ENCODE measurements at places on chromosomes 3 and 15.

- peak; percentile 64 for DNase-seq
These were observed 664 bp upstream of the PIK3CA start for GRCh38 chr3:179147514-179147872.

GRCh38 chr3:173930251-173930650 is 532.7 kb downstream of the NLGN1 start:
- no peak for DNase-seq

GRCh38 chr15:79535536-79535935 is 103.4 kb downstream of the MINAR1 start:
- no peak for DNase-seq

DNA sequence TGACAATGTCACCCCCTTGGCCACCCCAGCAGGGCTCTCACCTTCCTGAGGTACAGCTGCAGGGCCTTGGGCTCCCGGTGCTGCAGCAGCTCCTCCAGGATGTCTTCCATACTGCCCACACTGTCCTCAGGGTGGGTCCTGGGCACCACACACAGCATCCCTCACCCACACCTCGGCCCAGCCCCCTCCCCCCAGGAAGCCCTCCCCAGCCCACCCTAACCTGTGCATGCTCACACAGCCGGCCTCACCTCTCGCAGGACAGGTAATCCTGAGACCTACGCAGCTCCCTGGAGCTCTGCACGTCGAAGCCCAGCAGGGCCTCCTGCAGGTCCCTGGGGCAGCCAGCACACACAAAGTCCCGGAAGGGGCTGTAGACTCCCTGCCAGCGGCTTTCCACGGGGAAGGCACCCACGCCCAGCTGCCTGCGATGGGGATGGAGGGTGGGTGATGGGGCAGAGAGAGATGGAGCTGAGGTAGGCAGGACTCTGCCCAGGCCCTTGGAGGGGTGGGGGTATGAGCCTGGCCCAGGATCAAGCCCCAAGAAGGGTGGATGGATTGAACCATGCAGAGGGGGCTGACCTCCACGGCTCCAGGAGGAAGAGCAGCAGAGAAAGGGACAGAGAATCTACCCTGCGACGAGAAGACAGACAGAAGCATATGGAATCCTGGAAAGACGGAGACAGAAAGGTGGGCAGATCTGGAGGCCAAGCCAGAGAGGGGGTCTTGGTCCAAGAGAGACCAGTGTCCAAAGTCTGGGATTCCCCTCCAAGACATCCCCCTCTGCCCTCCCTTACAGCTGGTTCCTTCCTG is 16.7 kb downstream of the ALS2CL start:
- DNase-seq: no peak

GRCh38 chr15:85762039-85762755 is 32.5 kb downstream of the KLHL25 start:
- DNase-seq: no peak

DNA sequence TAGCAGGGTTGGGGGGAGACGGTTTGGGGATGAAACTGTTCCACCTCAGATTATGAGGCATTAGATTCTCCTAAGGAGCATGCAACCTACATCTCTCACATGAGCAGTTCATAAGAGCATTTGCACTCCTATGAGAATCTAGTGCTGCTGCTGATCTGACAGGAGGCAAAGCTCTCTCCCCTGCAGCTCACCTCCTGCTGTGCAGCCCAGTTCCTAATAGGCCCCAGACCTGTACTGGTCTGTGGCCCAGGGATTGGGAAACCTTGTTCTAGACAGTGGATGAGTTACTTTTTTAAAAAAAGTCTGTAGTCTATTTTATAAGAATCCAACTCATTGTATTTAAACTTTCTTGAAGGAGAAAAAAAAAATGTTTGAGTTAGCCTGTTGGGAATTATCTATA is 100.0 kb downstream of the HHLA2 start:
- no peak for DNase-seq

DNA sequence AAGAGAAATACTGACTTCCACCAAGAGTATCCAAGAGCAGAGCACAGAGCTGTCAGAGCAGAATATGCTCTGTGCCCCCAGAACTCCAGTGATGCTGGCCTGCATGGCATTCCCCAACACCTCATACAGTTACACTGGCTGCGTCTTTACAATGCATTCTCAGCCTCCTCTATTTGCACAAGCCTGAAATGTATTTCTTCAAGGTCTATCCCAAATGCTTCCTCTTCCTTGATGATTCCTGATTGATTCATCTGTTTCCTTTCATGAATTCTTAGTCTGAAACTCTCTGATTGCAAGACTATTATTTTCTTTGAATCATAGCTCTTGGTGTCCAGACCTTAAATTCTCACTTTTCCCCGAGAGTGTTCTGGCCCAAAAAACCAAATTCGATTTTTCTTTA is 664.7 kb downstream of the MECOM start:
- DNase-seq: no peak

DNA sequence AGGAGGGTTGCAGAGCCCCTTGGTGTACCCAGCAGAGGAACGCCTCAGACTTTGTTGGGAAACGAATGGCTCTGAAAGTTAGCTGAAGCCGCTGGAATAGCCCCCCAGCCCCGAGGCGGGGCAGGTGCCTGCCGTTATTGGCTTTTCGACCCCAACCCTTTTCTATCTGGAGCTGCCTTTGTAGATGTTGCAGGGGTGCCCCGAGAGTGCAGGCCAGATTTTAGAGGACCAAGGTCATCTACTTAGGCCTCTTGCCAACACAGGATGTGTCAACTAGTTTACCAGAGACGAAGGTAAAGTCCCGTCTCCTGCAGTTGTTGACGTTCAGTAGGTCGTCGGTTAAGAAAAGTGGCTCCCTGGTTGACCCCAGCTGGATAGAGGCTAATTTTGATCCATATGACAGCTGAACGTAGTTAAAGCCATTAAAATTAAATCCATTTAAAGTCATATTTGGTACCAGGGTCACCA is 579 bp upstream of the UBE3A start:
- no peak for DNase-seq

DNA sequence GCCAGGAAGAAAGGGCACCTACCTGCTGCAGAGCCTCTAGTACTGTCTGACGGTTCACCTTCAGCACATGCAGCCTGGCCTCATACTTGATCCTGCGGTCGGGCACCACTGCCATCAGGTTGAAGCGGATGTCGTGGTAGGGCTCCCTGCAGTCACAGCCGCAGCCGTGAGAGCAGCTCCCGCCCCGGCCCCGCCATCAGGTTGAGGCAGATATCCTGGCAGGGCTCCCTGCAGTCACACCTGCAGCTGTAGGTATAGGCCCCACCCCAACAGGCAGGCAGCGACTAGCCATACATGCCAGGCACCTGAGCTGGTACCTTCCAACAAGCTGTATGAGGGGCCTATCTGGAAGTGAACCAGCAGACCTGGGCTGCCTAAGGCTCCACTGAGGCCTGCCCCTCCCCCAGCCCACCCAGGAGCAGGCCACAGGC is 38.7 kb downstream of the SEMA3G start:
- no peak for DNase-seq

DNA sequence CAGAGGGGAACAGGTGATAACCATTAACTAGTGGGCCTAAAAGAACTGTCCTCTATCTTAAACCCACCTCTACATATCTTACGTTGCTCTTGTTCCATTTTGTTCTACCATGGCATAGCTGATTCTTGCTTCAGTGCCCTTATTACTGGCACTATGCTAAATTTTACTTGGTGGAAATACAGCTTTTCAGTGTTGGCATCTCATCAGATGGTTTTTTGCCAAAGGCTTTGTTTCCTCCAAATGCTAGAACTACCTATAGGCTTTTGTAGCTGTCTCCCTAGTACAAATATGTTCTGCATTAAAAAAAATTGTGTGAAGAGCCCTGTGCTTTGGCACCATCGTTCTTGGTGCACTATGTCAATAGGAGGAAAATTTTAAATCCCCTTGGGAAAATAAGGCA is 145.0 kb upstream of the ZBTB20 start:
- DNase-seq: no peak

GRCh38 chr3:186511702-186512101 is 32.5 kb downstream of the CRYGS start:
- no peak for DNase-seq

DNA sequence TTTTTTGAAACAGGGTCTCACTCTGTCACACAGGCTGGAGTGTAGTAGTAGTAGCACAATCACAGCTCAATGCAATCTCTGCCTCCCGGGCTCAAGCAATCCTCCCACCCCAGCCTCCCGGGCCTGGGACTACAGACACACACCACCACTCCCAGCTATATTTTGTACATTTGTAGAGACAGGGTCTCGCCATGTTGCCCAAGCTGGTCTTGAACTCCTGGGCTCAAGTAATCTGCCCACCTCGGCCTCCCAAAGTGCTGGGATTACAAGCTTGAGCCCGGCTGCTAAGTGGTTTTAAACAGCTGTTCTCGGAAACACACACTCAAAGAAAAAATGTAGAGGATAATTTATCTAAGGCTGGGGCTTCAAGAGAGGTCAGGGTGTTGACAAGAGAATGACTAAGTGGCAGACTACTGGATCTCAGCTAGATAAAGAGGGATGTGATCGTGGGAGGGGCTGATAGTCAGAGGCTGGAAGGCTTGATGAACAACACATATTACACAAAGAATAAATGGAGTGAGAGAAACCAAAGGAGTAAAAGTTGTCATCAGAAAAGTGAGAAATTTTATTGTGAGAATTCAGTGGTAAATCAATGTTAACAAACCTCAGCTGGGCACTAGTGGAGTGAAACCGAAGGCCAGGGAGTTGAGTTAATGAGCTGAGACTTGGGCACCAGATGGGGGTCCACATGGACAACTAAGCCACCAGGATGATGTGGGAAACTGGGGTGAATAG is 6.7 kb downstream of the CCR5AS start:
- DNase-seq: no peak

- no peak for DNase-seq
These were observed 79.8 kb downstream of the FOXP1 start for GRCh38 chr3:71503525-71504249.

DNA sequence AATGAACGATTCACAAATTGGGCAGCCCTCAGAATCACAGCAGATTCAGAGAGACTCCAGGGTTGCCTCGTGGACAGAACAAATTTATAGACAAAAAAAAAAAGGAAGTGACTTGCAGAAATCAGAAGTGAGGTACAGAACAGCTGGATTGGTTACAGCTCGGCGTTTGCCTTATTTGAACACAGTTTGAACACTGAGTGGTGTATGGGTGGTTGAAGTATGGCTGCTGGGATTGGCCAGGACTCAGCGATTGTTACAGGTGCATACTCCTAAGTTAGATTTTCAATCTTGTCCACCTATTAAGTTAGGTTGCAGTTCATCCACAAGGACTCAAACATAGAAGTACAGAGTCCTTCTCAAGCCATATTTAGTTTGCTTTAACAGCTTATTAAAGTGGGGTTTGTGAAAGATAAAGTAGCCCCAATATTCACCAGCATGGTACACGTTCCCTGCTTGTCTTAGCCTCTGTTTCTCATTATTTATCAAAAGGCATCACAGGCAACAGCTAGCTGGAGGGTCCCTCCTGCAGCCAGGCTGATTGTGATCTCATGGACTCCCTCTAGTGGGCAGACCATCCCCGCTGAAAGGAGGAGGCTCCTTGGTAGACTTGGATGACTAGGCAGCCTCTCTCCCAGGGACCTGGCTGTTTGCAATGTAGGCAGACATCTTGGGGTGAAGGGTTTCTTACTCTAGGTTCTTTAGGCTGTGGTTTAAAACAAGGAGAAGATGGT is 17.6 kb upstream of the ALDH1L1 start:
- DNase-seq: peak; percentile 17

- no peak for DNase-seq
These were observed 809.2 kb downstream of the NAALADL2 start for GRCh38 chr3:175668300-175668699.

- DNase-seq: no peak
These were observed 88.7 kb downstream of the SEMA5B start for GRCh38 chr3:122938783-122939425.

DNA sequence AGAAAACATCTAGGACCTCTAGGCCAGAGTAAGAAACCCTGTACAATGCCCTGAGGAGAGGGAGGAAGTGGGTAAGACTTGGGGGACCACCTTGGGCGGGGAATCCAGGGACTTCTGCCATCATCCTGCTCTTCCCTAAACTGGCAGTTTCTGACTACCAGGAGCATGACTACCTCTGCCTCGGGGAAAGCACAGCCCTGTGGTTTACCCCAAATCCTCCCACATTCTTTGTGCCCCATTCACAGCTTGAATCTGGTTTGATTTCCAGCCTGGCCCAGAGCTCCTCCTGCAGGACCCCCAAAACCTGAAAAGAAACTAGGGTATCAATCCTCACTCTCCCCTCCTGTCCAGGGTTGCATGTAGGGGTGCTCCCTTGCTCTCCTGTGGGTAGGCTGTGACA is 4.7 kb downstream of the C3orf18 start:
- DNase-seq: no peak

GRCh38 chr15:68271854-68272471 is 5.6 kb upstream of the FEM1B start:
- DNase-seq: no peak

DNA sequence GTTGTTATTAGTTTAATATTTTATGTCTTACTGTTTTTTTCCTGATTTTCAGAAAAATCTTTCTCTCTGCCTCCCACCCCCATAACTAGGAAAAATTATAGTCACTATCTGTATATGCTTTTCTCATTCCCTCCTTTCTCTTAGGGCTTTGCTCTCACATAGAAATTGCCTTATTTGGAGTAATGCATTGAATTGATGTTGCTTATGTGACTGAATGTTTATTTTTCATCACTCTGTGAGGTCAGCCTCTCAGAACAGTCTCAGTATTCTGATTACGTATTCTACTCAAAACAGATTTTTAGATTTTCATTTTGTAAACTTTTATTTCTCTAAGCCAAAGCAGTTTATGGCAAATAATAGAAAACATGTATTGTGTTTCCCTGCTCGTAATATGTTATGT is 121.0 kb downstream of the SLMAP start:
- DNase-seq: no peak

- DNase-seq: no peak
These were observed 440.0 kb downstream of the PDCD6IP start for GRCh38 chr3:34238407-34238806.

GRCh38 chr15:66805202-66805885 is 103.3 kb downstream of the SMAD6 start:
- DNase-seq: no peak

DNA sequence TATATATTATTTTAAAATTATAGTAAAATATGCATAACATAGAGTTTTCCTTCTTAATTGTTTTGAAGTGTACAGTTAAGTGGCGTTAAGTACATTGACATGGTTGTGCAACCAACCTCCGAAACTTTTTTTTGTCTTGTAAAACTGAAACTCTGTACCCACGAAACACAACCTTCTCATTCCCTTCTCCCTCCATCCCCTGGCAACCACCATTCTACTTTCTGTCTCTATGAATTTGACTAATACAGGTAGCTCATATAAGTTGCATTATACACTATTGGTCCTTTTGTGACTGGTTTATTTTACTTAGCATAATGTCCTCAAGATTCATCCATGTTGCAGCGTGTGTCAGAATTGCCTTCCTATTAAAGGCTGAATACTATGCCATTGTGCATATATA is 179.4 kb downstream of the SATB1 start:
- no peak for DNase-seq

Data from stimulated activated CD8-positive, alpha-beta memory T cell treated with anti-CD3 and anti-CD28 coated beads, Interleukin-15, amount 100 ng/mL, for 48 hours (primary cell).